Frontal cortex (tissue), 4 donors: ENCODE measurements at places on chromosomes 12 and 14.

- DNase-seq: no peak
Measured at GRCh38 chr14:103535891-103536565, 7.0 kb downstream of the TRMT61A start.

DNA sequence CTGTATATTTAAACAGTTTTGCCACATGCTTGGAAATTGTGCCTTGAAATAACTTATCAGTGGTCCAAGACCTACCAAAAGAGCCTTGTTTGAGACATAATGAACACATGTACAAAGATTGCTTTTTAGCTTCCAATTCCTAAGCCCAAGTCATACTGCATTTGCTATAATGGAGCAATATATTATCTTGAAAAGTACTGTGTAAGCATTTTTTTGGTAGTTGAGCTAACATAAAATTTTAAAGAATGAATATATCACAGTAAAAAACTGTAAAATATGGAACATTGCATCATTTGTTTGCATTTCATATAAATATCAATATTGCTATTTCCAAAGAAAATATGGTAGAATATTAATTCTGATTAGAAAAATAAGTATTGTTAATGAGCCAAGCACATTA, 28.8 kb upstream of the HMGA2 start:
- no peak for DNase-seq

GRCh38 chr12:123043536-123044001, 63.1 kb downstream of the ARL6IP4 start:
- peak; percentile 73 for DNase-seq

GRCh38 chr12:28237423-28237822, 47.2 kb downstream of the CCDC91 start:
- no peak for DNase-seq

DNA sequence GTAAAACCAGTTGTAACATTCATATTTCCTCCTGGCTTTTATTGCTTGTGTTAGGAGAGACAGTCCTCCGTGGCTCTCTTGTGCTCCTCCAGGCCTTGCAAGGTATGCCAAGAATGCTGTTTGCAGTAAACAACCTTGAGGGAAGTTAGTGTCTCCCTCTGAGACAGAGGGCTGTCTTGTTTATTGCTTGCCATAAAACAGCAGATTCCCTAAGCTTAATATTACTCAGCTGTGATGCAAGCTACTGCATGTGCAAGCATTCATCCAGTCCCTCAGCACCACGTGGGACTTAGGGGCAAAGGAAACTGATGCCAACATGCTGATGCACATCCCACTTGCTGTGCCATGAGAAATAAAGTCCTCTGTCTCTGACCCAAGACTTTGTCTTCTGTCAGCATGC, 6.6 kb downstream of the POMT2 start:
- no peak for DNase-seq

GRCh38 chr12:50514526-50515276, 9.9 kb downstream of the DIP2B start:
- no peak for DNase-seq

GRCh38 chr14:85963486-85963885, 433.5 kb downstream of the FLRT2 start:
- DNase-seq: no peak

GRCh38 chr12:10861366-10861765, 12.1 kb upstream of the PRR4 start:
- DNase-seq: no peak

GRCh38 chr12:7678744-7679143, 13.0 kb upstream of the APOBEC1 start:
- DNase-seq: no peak

GRCh38 chr12:28425526-28425925, 235.3 kb downstream of the CCDC91 start:
- no peak for DNase-seq

GRCh38 chr14:24904533-24904932, 145.4 kb downstream of the STXBP6 start:
- DNase-seq: no peak

- DNase-seq: no peak
Measured at GRCh38 chr12:110046451-110047187, 1.7 kb downstream of the C12orf76 start.

GRCh38 chr12:15152868-15153267, 68.3 kb downstream of the RERG start:
- no peak for DNase-seq

GRCh38 chr12:52235001-52235764, 2.1 kb downstream of the KRT7 start:
- DNase-seq: no peak

- DNase-seq: no peak
Measured at GRCh38 chr14:26323869-26324268, 274.0 kb downstream of the NOVA1 start.

DNA sequence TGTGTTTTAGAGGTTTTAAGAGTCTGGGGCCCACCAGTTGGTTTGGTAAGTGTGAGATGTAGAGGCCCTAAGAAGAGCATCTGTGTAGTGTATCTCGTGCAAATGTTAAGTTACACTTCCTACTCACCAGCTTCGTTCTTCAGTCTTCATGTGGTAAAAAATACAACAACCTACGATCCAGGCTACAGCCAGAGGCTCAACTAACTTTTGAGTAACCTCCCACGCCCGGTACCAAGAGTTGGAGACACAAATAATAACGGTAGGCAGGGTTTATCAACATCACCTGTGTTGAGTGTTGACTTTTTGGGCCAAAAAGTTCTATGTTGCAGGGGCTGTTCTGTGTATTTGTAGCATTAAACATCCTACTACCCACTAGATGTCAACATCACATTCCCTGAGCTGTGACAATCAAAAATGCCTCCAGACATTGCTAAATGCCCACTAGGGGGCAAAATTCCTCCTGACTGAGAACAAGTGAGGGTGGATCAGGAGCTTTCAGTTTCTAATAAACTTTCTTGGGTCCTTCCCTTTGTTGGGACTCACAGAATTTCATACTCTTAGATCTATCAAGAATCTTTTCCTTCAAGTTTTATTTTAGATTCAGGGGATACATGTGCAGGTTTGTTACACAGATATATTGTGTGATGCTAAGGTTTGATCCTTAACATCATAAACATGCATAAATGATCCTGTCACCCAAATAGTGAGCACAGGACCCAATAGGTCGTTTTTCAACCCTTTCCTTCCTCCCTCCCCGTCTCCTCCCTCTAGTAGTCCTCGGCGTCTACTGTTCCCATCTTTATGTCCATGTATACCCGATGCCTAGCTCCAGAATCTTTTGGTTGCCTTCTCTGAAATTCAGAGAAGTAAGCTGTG, 94.7 kb downstream of the SLC2A13 start:
- DNase-seq: peak; percentile 27
